Activated naive CD4-positive, alpha-beta T cell treated with anti-CD3 and anti-CD28 coated beads, Interleukin-2, amount 50 U/mL, for 72 hours (primary cell): ENCODE measurements at places on chromosomes 2 and 18. TPM values are rescaled to one million over a fixed set of nuclear protein-coding genes. Genes with fewer than 3 reads are reported as not detected.

- DNase-seq: no peak
Measured at GRCh38 chr2:112794841-112795240, 10.5 kb upstream of the IL1A start.

The GTF2A1L gene
- not detected for total RNA-seq

The HOXD9 gene
- not detected for total RNA-seq

DNA sequence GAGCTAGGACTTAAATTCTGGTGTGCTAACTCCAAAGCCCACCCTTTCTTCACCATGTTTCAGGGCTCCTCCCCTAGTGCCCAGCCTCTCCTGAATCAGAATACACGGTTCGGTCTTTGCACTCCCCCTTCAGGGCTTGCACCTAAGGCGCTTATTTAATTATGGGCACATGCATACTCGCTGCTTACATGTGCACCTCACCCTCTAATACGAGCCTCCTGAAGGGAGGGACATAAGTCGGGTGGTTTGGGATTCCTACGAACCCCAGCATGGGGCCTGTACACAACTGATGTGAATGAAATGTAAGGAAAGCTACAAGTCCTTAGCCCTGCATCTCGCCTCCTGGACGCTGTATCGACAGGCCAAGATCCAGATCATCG lies 435 bp downstream of the IFT172 start:
- no peak for DNase-seq

- DNase-seq: no peak
Measured at GRCh38 chr2:186349508-186349907, 136.6 kb upstream of the ZC3H15 start.

The FABP1 gene
- not detected for total RNA-seq

The EGR4 gene
- not detected for total RNA-seq

- no peak for DNase-seq
Measured at GRCh38 chr2:192585418-192585817, 390.7 kb upstream of the TMEFF2 start.

The DPP10 gene
- total RNA-seq: not detected
